ENCODE measurements at places on chromosomes 3 and 15.
A peak's percentile ranks its signal among the peaks of the same experiment; 100 is the strongest.

- DNase-seq: no peak
Observed at GRCh38 chr3:47476330-47476626, 537 bp upstream of the SCAP start.

DNA sequence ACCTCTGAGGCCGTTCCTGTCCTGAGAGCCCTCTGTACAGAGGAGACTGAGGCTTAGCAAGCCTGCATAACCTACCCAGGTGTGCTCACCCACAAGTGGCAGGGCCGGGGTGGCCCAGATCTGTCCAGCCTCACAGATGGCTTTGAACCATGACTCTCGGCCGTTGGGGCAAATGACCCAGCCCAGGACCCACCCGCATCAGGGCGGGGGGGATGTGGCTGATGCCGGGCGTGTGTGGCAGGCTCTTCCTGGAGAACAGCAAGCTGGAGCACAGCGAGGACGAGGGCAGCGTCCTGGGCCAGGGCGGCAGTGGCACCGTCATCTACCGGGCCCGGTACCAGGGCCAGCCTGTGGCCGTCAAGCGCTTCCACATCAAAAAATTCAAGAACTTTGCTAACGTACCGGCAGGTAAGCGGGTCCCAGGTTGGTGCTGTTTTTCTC, 133.5 kb downstream of the LRRK1 start:
- DNase-seq: no peak

DNA sequence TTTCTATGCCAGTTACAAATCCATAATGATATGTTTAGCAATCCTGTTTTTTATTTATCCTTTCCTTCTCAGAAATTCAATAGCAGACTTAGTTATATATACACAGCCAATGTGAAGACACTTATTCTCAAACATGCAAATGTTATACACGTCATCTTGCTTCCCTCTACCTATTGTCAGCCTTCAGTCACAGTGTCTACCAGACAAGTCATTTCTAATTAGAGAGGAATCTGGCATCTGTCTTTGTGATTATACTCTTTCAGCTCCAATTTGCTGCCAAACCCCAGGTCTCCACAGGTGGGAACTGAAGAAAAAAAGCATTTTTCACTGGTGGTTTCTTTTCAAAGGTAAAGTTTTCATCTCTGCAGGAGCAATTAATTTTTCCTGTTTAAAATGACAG, 793.1 kb downstream of the AGBL1 start:
- no peak for DNase-seq

GRCh38 chr3:194713299-194714136, 27.8 kb downstream of the FAM43A start:
- DNase-seq: no peak

DNA sequence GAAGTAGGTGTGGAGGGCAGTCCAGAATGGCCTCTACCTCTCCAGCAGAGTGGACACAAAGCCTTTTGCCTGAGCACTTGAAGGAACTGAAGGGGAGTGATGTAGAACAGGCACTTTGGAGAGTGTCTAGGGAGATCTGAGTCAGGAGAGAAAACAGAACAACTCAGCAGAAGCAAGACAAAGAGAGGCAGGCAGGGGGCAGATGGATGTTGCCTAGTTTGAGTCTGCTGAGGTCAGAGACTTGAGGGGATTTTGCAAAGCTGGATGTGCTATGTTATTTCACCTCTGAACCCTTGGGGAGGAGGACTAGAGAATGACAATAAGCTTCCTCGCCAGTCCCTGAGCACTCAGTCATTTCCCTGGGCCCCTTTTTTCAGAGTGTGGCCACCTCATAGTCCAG, 366.4 kb downstream of the EPHB1 start:
- DNase-seq: no peak

DNA sequence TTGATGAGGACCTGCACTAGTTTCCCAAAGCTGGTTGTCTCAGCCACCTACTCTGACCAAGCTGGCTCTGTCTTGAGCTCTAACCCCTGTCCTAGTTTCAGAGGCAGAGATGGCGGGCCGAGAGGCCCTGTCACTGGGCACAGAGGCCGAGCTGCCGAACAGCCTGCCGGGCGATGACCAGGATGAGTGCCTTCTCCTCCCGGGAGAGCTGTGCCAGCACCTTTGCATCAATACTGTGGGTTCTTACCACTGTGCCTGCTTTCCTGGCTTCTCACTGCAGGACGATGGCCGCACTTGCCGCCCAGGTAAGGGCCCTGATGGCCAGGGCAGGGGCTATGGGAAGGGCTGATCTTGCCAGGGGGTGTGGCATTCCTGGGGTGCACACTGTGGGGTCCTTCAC, 69.1 kb downstream of the FBLN2 start:
- DNase-seq: no peak

- DNase-seq: peak; percentile 64
Observed at GRCh38 chr15:67839499-67839928, 331 bp downstream of the RNU6-1 start.

- no peak for DNase-seq
Observed at GRCh38 chr15:75533945-75534344, 45.2 kb downstream of the PTPN9 start.

- no peak for DNase-seq
Observed at GRCh38 chr3:180926526-180926925, 14.1 kb downstream of the FXR1 start.

GRCh38 chr3:46143951-46144473, 64.1 kb downstream of the CCR1 start:
- no peak for DNase-seq

DNA sequence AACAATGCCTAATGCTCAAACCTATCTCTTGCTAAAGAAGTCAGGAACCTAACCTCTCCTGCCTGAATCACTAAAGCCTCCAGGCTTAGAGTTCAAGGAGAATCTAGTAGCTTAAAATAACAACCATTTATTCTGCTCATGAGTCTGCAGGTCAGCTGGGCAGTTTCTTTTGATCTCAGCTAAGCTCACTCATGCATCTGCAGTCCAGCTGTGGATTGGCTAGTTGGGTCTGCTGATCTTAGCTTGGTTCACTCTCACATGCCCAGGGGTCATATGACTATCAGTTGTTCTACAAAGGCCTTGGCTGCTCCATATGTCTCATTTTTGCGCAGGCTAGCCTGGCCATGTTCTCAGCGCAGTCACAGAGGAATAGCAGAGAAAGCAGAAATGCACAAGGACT, 109.2 kb upstream of the STT3B start:
- DNase-seq: no peak

DNA sequence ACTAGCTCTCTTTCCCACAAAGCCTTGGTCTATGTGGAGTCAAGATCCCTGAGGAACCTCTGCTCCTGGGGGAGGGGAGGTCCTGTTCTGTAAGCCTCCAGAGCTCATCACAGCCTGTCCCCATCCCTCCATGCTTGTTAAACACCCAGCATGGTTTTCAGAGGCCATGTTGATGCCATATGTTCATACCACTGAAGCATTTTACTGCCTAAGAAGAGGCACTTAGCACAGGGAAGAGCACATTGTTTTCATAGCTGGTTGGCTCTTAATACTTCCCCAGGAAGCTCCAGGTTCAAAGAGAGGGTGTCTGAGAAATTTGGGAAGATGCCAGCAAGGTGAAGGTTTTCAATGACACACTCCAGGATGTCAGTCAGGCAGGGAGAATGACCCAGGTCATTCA, 25.6 kb downstream of the CPNE4 start:
- no peak for DNase-seq

- DNase-seq: no peak
Observed at GRCh38 chr15:70376031-70376928, 278.6 kb upstream of the TLE3 start.

- no peak for DNase-seq
Observed at GRCh38 chr15:68987120-68987519, 27.4 kb upstream of the NOX5 start.

DNA sequence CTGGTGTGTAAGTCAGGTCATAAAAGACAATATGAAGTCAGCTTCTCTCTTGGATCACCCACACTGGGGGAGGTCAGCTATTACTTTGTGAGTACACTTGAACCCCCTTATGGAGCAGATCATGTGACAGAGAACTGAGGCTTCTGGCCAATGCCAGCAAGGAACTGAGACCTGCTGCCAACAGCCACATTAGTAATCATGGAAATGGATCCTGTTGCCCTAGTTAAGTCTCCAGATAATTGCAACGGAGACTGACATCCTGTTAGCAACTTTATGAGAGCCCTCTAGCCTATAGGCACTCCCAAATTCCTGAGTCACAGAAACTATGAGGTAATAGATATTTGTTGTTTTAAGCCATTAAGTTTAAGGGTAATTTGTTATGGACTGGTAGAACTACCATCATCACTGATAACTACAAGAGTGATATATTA, 110.4 kb upstream of the GMNC start:
- DNase-seq: no peak

- DNase-seq: no peak
Observed at GRCh38 chr3:2589336-2589969, 490.8 kb downstream of the CNTN4 start.

DNA sequence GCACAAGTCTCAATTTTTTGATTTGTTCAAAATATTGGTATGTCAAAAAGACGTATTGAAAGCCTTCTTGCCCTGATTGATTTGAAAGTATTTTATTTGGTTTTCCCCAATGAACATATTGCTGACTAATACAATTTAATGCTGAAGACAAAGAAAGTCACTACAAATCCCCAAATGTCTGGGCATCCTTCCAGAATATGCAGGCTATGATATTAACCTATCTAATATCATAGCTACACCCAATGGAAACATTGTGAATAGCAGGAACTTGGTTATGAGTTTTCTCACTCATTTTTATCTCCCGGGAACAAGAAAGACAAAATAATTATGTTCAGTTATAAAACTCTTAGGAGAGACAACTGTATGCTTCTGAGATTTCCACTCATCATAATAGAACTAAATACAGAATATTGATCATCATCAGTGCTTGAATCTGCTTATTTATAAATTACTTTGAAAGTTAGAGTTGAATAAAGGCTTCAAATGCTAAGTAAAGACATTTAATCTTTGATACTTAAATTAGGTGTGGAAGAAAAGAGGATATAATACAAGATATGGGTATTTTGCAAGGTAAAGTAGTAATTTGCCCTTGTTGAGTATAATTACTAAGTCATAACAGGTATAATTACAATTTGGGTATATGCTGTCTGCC, 483.9 kb downstream of the RBMS3 start:
- no peak for DNase-seq

DNA sequence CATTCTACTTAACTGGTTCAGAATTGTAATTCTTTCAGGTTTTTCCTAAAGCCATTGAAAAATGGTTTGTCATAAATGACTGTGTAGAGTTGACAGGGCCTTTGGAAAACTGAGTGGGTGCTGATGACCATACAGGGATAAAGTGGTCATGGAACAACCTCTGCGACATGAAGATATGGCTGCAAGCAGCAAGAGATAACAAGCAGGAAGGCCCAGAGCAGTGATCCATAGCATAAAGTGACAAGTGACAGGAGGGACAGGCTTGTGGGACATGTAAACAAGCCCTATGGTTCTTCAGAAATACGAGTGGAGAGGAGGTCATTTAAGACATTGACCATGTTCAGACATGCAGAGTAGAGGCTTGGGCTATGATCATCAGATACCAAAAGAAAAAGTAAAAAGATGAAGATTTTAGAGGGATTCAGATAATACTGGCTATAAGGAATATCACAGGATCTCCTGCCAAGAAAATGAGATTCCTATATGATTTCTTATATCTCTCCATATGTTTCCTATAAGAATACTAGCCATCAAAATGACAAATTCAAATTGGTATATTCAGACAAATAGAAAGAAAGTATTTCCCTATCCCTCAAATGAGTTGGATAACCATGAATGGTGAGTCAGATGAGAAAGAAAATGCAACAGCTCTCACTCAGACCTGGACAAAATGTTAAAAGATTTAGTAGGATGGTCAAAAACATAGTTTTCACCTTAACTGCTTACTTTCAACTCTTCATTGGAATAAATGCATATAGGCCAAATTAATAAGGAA, 827.6 kb upstream of the CFAP20DC start:
- no peak for DNase-seq

- no peak for DNase-seq
Observed at GRCh38 chr3:185701611-185702261, 115.6 kb downstream of the SENP2 start.

DNA sequence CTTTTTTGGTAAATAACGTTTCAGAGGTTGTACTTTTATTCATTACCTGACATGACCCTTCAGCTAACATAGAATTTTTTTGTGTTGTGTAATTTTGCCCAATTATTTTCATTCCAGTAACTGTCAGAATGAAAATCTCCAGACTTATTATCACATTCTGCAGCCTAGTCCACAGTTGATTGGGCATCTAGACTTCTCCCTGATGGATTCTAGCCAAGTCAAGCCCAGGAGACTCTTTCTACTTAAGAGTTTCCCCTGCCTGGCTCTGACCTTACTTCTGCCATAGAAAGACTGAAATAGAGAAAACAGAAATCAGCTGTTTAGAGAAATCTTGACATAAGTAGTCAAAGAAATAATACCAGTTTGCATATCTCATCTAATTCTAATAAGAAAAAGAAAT, 82.9 kb upstream of the CDAN1 start:
- no peak for DNase-seq

DNA sequence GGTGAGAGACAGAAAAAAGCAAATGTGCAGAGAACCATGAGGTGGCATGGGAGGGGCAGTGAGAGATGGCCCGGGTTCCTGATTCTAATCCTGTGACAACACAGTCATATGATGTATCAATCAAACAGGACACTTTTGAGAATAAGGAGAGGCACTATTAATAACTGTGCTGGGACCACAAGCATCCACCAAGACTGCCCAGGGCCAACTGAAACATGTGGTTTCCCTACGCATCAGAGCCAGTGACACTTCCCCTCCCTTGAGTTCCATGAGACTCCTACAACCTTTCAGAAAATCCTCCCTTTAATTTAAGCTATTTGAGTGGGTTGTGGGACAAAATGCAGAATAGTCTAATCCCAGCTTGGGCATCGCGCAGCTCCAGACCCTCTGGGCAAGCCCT, 17.4 kb downstream of the SH3BP5 start:
- DNase-seq: no peak

GRCh38 chr15:60830479-60830878, 351.5 kb upstream of the ICE2 start:
- no peak for DNase-seq

DNA sequence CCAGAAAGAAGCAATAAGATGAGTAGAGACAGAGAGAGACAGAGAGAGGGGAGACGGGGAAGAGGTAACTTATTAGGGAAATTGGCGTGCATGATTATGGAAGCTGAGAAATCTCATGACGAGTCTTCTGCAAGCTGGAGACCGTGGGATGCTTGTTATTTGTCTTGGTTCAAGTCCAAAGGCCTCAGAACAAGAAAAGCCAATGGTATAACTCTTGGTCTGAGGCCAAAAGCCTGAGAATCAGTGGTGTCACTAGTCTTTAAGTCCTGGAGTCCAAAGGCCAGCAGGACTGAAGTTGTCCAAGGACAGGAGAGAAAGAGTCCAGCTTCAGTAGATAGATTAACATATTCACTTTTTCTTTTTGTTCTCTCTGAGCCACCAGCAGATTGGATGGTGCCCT, 613.6 kb downstream of the CADM2 start:
- DNase-seq: no peak

- peak; percentile 30 for DNase-seq
Observed at GRCh38 chr3:23203708-23204330, 692 bp downstream of the UBE2E2 start.
